Mammary microvascular endothelial cell (primary cell): ENCODE measurements at places on chromosomes 1 and 21. TPM values are rescaled to one million over a fixed set of nuclear protein-coding genes. Genes with fewer than 3 reads are reported as not detected.

The SLFNL1 gene
- total RNA-seq = under 0.01 and 0.07 TPM in 2 replicates

The CTSS gene
- total RNA-seq = 72.3 and 80.2 TPM in 2 replicates

The PHGDH gene
- 16.6 and 30.6 TPM in 2 replicates for total RNA-seq

The SYT2 gene
- total RNA-seq = not detected in 2 replicates

The HCN3 gene
- total RNA-seq = 0.20 TPM in 2 replicates

The IL19 gene
- not detected in 2 replicates for total RNA-seq

The ATP5PB gene
- 292 and 347 TPM in 2 replicates for total RNA-seq

The ANXA9 gene
- not detected in 2 replicates for total RNA-seq

The LMX1A gene
- total RNA-seq = not detected in 2 replicates

The MYBPHL gene
- not detected in 2 replicates for total RNA-seq

The SPRR2G gene
- not detected in 2 replicates for total RNA-seq

The BMP8A gene
- not detected in 2 replicates for total RNA-seq

The TNNT2 gene
- total RNA-seq = not detected in 2 replicates

The TMEM61 gene
- 0.10 TPM in 1 of 2 replicates, not detected in the other for total RNA-seq

The PRR9 gene
- total RNA-seq = not detected in 2 replicates

The KMO gene
- total RNA-seq = not detected in 2 replicates

The IL22RA1 gene
- total RNA-seq = not detected in 2 replicates

The GJC2 gene
- total RNA-seq = 0.27 and 0.98 TPM in 2 replicates

The PLEKHN1 gene
- 0.80 and 1.3 TPM in 2 replicates for total RNA-seq

The C1orf226 gene
- 1.9 and 4.5 TPM in 2 replicates for total RNA-seq

The PRUNE1 gene
- 4.7 and 6.3 TPM in 2 replicates for total RNA-seq

The TMPRSS3 gene
- total RNA-seq = not detected in 2 replicates

The OR2T2 gene
- total RNA-seq = not detected in 2 replicates

The ZNF683 gene
- total RNA-seq = not detected in 2 replicates

The CNR2 gene
- not detected in 2 replicates for total RNA-seq

The NTMT2 gene
- total RNA-seq = not detected in 2 replicates
